ENCODE measurements at places on chromosomes 16 and 17.

GRCh38 chr16:48687421-48688038 lies 77.5 kb upstream of the N4BP1 start:
- no peak for DNase-seq

DNA sequence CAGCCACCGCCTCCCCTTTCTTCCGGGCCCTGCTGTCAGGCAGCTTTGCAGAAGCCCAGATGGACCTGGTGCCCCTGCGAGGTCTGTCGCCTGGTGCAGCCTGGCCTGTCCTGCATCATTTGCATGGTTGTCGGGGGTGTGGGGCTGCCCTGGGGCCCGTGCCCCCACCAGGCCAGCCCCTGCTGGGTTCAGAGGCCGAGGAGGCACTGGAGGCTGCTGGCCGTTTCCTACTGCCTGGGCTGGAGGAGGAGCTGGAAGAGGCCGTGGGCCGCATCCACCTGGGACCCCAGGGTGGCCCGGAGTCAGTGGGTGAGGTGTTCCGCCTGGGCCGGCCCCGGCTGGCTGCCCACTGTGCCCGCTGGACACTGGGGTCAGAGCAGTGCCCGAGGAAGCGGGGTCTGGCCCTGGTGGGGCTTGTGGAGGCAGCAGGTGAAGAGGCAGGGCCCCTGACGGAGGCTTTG lies 5.5 kb upstream of the TGFB1I1 start:
- no peak for DNase-seq

GRCh38 chr16:22924492-22924891 lies 110.5 kb downstream of the HS3ST2 start:
- DNase-seq = no peak

GRCh38 chr16:86038926-86039310 lies 140.0 kb downstream of the IRF8 start:
- DNase-seq = no peak

DNA sequence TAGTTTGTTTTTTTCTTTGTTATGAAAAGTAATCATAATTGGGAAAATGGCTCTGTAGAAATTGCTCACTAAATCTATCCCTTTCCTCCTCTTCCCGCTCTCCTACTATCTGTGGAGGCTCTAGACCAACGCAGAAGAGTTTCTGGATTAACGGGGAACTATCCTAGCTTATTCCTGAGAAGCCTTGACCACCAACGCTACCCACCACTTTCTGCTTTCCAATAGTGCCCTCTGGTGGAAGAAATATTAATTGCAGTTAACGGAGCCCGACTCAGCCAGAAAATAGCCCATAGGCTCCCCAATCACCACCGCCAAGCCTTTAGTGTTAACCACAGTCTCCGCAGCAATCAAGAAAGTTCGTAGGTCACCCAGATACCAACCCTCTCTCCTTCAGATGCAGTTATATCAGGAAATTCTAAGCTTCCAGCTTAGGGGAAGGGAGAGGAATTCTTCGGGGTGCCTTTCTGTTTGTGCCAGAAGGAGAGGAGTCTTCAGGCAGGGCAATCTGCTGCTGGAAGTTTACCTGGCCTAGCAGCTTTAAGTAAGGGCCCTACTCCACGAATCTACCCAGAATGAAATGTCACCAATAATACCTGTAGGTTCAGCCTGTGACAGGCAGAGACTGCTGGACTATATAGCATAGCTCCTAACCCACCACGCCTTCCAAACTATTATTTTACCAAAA lies 23.0 kb upstream of the NSRP1 start:
- peak; percentile 8 for DNase-seq

All from stimulated activated CD4-positive, alpha-beta T cell treated with anti-CD3 and anti-CD28 coated beads, Interleukin-15, amount 100 ng/mL, for 1 hour (primary cell).